ENCODE measurements at places on chromosomes 5 and 9.

- no peak for DNase-seq
Measured at GRCh38 chr9:105319202-105319813, 74.9 kb downstream of the SLC44A1 start.

- DNase-seq: no peak
Measured at GRCh38 chr5:55360190-55360589, 52.4 kb downstream of the MTREX start.

- DNase-seq: no peak
Measured at GRCh38 chr5:78618303-78618702, 30.3 kb downstream of the LHFPL2 start.

DNA sequence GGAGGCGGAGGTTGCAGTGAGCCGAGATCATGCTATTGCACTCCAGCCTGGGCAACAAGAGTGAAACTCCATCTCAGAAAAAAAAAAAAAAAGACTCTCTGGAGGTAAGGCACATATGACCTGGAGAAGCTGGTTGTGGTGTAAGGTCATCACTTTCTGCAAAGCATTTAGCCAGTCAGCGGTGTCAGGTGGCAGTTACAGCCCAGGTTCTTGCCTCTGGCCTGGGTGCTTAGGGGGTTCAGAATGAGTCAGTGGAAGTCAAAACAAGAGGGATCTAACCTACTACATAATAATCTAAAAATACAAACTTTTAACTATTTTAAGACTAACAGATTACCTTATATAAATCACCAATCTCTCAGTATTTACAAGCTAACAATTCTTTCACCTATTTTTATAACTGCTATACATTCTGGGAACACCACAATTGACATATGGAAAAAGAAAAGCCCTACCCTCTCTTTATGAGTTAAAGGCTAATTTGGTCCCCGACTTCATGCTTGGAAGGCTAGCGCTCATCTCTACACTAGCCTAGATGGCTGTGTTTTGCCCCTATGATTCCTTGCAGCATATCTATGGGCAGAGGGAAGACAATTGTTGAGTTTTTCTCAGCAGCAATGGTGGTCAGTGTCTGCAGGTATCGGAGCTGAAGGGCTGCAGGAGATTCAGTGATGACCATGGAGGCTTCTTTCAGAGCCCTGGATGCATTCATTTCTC lies 29.2 kb downstream of the STOM start:
- DNase-seq: no peak

- DNase-seq: no peak
Measured at GRCh38 chr5:93850311-93850710, 108.9 kb upstream of the POU5F2 start.

- peak; percentile 11 for DNase-seq
Measured at GRCh38 chr5:110477911-110478310, 248.6 kb downstream of the TMEM232 start.

DNA sequence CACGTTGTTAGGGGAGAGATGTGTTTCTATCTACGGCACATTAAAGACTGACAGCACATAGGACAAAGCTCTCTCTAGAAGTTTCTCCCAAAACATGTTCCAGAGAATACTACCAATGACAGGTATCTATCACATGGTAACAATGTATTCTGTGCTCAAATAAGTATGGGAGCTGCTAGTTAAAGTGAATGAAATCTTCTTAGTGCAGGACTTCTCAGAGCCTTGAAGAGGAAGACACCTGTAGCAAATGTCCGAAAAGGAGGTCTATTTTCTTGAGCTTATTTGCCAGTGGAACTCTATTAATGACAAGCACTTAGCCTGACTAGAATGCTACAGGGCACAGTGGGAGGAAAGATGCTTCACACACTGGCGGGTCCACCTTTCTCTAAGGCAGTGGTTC lies 137.4 kb downstream of the ENTREP1 start:
- DNase-seq: no peak

- peak; percentile 46 for DNase-seq
Measured at GRCh38 chr5:672329-673160, 20.6 kb downstream of the TPPP start.

GRCh38 chr5:122478741-122479442 lies 166.9 kb downstream of the SNCAIP start:
- DNase-seq: no peak

DNA sequence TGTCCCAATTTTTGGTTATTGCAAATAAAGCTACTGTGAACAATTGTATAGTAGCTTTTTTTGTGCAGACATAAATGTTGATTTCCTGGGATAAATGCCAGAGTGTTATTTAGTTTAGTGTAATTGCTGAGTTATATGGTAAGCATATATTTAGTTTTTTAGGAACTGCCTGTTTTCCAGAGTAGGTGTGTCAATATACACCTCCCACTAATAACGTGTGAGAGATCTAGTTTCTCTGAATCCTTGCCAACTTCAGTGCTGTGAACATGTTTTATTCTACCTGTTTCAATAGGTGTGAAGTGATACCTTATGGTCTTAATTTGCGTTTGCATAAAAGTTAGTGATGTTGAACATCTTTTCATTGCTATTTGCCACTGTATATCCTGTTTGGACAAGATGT lies 9.1 kb upstream of the OR2S2 start:
- no peak for DNase-seq

DNA sequence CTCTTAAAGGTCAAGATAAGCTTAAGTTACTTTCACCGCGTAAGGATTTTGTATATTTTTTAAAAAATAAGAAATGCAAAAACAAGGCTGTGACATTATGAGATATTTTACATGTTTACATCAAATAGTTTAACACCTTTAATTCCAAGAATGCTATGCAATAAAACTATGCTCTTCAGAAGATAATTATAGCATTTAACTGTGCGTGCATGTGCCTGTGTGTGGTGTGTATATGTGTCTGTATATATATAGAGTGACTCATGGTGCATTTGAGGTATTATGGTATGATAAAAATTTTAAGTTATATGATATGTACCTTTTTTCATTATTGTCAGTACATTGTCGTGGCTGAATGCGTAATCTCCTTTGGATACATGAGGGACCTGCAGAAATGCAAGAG lies 539.3 kb downstream of the PDE4D start:
- no peak for DNase-seq

- no peak for DNase-seq
Measured at GRCh38 chr9:70959366-70959765, 162.1 kb downstream of the TRPM3 start.

DNA sequence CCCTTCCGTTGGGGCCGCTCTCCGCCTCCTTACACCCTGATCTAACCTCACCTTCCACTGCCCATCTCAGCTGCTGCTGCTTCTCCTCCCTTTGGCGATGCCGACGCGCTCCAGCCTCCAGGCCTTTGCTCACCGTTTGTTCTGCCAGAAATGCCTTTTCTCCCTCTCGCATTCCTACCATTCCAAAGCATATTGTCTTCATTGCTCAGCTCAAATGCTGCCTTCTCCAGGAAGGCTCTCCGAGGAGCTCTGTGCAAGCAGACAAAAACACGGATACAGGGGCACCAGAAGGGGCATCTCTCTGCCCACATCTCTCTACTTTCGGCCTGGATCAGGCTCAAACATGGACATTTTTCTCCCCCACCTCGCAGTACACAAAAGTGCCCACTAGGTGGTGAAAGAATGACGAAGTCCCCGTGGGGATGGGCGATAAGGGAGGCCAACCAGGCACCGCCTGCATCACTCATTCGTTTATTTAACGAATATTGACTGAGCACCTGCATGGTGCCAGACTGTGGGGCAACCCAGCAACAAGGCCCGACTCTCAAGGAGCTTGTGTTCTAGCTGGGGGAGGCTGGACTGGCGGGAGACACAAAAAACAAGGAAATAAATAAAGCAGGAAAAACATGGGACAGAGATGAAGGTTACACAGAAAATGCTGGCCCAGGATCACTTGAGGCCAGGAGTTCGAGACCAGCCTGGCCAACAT lies 7.3 kb upstream of the GRHPR start:
- DNase-seq: peak; percentile 86

DNA sequence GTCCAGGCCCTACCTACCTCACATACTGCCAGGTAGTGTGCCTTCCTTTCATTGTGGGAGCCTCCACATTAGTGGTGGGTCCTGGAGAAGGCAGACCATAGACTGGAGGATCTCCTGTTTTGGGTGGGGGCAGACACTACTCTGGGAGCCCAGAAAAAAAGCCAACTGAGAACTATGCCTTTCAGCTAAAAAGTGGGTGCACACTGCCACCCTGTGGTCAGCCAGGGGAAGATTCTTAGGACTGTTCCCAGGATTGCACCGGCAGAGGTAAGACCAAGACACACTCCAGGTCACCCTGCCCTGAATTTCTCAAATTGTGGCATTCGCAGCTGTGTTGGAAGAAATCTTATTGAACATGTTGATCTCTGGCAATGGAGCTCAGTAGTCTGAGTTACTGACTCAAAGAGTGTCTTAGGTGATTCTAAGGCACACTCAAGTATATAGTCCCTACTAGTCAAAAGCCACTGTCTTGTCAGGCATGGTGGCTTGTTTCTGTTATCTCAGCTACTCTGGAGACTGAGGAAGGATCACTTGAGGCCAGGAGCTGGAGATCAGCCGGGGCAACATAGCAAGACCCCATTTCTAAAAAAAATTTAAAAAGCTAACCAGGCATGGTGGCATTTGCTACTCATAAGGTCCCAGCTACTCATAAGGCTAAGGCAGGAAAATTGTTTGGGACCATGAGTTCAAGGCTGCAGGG lies 3.6 kb downstream of the SIGMAR1 start:
- DNase-seq: peak; percentile 80

DNA sequence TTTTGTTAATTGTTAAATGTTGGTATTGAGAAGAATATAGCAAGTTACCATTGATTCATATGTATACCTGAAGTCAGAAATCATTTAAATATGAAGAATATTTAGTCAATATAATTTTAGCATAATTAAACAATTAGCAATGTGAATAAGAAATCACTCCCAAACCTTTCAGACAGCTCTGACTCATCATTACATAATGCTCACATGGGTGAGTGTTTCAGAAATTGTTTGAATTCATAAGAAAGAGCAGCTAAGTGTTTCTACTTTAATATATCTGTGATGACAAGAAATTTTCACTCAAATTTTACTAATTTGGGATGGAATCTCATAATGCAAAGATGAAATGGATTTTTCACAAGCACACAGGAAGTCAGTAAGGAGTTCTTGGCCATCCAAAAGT lies 42.0 kb upstream of the CDC42SE2 start:
- peak; percentile 41 for DNase-seq

DNA sequence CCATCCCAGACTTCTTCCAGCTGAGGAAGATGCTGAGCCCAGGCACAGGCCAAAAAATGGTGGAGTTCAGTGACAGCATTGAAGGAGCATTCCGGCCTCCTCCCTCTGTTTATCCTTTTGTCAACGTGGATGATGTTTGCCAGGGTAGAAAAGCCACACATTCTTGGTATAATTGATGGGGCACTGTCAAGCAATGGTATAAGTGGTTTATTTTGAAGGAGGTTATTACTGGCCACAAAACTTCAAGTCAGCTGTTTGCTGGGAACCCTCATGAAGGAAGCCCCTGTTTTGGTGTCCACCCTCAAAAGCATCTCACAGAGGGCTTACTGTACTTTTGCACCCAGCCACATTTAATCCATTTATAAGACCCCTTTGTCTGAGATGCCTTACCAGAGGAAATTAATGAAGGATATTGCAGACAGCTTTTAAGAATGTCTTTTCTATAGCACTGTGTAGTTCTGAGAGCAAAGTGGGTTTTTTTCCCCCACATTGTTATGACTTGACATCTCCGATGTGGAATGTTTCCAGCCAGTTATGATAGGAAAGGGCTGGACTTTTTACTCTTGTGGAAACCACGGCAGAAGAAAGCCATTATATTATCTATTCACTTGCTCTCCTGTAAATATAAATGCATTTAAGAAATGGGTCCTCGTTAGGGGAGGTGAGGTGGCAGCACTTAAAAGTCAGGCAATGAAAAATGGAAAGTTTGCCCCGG lies 95.5 kb upstream of the SPATA31D4 start:
- DNase-seq: no peak

DNA sequence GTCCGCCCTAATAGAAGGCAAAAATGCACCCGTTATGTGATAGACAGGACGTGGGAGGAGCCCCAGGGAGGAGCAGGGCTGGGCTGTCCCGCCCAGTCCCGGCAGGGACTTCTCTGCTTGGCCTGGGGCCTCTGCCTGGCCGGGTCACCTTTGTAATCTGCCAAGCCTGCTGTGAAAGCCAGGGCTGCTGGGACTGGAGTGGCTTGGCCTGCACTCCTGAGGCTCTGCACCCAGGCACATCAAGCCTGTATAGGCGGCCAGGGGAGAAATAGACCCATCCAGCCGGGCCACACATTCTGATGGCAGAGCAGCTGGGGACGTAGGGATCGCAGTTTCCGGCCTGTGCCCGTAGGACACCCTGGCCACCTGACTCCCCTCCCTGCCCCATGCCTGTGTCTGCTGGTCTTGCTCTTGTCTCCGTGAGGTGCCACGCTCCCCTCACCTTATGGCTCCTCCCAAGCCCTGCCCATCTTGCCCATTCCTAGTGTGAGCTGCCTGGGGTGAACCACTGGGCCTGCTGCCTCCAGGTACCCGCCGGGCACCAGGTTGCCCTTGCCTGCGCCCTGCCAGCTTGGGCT lies 28.1 kb downstream of the DYNC2I2 start:
- peak; percentile 55 for DNase-seq

DNA sequence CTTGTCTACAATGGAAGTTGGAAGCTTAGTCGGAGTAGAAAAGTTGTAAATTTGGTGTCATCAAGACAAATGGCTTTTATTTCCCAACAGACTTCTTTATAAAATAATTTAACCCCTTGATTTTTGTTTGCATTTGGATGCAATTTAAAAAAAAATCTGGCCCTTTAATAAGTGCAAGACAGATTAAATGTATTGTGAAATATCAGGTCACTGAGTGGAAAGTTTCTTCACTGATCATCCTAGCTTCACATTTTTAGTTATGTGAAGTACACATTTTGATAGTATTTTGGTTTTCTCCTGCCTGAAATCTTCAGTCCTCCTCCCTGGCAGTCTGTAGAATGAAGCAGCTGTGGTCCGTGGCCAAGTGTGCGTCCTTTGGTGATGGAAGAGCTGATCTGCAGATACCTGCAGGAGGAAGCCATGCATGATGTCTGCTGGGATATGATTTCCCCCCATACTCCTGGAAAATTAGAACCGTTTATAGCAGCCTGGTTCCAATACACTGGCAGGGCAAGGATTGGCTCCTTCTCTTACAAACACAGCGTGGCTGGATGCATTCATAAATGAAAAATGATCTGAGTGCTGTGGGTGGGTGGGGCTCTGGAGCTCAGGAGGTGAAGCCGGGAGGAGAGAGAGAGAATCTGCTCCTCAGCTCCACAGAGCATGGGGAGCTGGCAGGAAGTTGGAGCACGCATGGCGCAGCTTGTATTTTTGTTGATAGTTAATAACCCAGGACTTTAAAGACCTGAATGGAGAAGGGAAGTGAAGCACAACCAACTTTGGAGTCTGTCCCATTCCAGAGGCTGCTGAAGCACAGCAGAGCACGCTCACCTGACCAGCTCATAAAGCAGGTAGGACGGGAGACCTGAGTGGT lies 238.4 kb downstream of the GOLPH3 start:
- DNase-seq: peak; percentile 28

Measured in GM03348 (cell line).